Stimulated activated CD8-positive, alpha-beta memory T cell treated with anti-CD3 and anti-CD28 coated beads, Interleukin-4, amount 100 ng/mL, for 1 hour (primary cell): ENCODE measurements at places on chromosomes 6 and 20.

DNA sequence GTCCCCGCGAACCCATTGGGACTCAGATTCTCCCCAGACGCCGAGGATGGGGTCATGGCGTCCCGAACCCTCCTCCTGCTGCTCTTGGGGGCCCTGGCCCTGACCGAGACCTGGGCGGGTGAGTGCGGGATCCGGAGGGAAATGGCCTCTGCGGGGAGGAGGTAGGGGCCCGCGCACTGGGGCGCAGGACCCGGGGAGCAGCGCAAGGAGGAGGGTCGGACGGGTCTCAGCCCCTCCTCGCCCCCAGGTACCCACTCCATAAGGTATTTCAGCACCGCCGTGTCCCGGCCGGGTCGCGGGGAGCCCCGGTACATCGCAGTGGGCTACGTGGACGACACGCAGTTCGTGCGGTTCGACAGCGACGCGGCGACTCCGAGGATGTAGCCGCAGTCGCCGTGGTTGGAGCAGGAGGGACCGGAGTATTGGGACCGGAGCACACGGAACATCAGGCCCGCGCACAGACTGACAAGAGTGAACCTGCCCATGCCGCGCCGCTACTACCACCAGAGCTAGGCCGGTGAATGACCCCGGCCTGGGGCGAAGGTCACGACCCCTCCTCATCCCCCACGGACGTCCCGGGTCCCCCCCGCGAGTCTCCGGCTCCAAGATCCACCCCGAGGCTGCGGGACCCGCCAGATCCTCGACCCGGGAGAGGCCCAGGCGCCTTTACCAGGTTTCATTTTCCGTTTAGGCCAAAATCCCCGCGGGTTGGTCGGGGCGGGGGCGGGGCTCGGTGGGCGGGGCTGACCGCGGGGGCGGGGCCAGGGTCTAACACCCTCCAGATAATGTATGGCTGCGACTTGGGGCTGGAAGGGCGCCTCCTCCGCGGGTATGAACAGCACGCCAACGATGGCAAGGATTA is 15.7 kb upstream of the HLA-A start:
- peak; percentile 77 for DNase-seq

- DNase-seq: no peak
These were observed 133.3 kb upstream of the AHI1 start for GRCh38 chr6:135630789-135631376.

GRCh38 chr20:47330933-47331708 is 25.4 kb downstream of the ZMYND8 start:
- DNase-seq: no peak

- no peak for DNase-seq
These were observed 58.5 kb downstream of the RBM38 start for GRCh38 chr20:57449398-57450354.

DNA sequence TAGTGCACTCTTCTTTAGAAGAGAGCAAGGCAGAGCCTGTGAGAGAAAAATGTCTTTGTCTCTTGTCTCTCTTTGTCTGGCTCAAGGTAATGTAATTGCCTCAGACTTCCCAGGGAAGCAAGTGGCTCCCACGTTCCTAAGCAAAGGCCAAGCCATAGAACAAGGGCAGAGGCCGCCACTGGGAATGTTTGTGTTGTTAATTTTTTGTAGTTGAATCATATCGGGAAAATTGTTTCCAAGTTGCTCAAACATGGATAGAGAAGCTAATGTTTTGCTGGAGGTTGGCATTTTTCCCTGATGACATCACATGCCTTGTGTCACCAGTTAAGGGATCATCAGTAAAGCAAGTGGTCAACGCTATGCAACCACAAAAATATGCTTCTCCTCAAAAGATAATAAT is 211.5 kb upstream of the FOXA2 start:
- no peak for DNase-seq

- DNase-seq: no peak
These were observed 172.2 kb downstream of the AIG1 start for GRCh38 chr6:143232849-143233248.

GRCh38 chr6:56430629-56431600 is 183.5 kb upstream of the COL21A1 start:
- DNase-seq: no peak

GRCh38 chr20:25461786-25462545 is 54.5 kb downstream of the GINS1 start:
- no peak for DNase-seq

DNA sequence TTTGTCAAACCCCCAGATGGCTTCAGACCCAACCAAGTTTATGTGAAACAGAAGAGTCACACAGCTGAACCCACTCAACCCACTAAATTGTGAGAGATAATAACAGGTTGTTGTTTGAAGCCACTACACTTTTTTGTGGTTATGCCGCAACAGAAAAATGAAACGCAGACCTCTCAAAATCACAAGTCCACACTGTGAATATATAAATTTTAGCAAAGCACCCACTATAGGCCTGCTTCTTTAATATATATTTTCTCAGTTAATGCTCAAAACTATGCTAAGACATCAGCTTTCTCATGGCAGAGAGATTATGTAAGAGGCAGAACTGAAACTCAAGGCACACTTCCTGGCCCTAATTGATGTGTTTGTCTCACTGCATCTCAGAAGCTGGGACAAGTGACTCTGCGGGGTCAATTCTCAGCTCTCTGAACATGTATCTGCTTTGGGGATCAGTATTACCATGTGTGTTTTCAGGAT is 27.7 kb downstream of the MAP3K5 start:
- no peak for DNase-seq
